ENCODE measurements at places on chromosomes 7 and 10. TPM values are rescaled to one million over a fixed set of nuclear protein-coding genes. Genes with fewer than 3 reads are reported as not detected.
A peak's percentile ranks its signal among the peaks of the same experiment; 100 is the strongest.

- DNase-seq = no peak
These were observed 23.9 kb upstream of the ADAMTS14 start for GRCh38 chr10:70648427-70648826.

DNA sequence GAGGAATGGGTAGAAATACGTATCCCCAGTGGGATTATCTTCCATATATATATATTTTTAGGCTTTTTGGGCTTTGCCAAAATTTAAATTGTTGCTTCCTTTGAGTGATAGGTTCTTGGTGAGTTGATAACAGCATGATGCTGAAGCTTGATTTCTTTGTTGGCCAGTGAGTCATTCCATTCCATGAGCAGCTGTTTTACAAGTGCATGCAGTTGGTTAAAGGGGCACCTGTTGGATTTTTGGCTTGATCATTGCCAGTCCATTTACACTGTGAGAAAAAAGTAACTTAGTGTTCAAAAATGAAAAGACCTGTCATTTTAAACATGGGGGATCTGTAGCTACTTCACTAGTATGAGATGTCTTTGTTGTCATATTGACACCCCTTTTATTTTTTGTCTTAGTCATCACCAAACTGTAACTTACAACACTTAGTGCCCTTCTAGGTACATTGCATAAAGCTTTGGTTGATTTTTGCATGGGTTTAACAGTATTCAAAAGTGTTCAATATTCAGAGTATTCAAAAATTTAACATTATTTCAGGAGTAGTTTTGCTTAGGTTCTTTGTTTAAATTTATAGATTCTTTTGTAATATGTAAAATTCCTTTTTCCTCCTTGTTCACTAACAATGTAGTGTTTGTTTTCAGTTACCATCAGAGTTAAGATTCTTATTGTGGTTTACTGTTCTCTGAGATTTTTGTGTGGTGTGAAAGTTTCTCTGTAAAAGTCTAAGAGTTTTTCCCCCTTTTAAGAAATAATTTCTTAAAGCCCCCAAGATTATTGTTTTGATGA lies 8.8 kb downstream of the AKAP9 start:
- no peak for DNase-seq

DNA sequence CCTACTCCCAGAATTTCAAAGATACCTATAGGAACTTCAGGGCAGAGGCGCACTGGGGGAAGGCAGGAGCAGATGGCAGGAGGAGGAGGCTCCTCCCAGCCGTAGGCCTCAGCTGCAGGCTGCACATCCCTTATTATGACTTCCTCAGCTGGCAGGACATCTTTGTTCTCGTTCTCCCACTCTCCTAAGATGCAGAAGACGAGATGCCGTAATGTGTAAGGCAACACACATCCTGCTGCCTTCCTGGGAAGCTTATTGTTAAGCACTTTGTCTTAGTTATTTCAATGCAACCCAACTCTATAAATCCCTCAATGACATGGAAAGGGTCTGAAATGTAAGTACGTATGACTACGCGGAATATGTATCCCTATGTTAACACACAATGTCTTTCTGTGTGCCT lies 599.8 kb upstream of the MGMT start:
- DNase-seq = peak; percentile 9

GRCh38 chr10:71840177-71840957 lies 10.7 kb downstream of the PSAP start:
- DNase-seq = peak; percentile 88

DNA sequence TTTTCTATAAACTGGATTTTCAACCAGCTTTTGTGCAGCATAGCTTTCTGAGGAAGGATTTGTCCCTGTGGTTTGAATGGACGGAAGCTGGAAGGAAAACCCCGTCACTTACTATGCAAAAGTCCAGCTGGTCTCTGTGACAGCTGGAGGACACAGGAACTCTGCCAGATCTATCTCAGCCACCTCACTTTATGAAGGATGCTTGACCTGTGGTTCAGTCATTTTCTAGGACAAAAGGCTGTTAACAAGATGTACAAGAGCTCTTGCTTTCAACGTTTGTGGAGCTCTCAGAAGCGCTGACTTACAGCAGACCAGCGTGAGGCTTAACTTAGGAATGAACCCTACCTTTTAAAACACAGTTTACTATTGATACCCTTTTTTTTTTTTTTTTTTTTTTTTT lies 90.8 kb downstream of the CREM start:
- no peak for DNase-seq

DNA sequence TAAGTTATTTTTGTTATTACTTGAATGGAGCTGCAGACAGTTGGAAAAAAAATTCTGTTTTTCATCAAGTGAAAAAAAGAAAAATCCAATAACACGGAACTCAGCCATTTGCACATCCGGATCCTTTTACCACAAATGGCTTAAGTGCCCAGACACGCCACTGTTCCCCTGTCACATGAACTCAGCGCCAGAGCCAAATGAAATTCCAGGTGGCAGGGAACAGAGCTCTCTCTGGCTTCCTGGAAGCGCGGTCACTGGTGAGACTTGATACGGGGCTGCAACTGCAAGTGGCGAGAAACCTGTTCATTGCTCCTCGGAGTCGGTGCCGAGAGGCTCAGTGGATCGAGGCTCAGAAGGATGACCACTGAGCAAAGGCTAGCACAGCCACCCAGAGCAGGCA lies 60.8 kb upstream of the NPTX2 start:
- no peak for DNase-seq

- DNase-seq = no peak
These were observed 212.3 kb upstream of the CSTF2T start for GRCh38 chr10:51911723-51912122.

GRCh38 chr7:34823650-34824258 lies 165.7 kb downstream of the NPSR1 start:
- peak; percentile 72 for DNase-seq

DNA sequence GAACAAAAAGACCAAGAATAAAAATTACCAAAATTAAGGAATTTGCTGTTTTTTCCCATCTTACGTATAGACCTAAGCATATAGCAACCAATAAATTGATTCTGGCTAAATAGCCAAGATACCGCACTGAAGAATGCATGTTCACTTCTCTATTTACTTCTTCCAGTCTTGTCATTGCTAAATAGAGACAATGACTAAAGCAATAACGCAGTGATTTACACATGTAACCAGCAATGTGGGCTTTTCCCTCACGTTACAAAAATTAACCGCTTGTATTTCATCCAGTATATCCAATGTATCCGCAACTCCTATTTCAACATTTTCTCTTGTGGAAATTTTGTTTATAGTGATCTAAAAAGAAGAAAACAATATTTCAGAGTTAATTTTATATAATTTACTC lies 5.6 kb downstream of the TMEM168 start:
- no peak for DNase-seq

DNA sequence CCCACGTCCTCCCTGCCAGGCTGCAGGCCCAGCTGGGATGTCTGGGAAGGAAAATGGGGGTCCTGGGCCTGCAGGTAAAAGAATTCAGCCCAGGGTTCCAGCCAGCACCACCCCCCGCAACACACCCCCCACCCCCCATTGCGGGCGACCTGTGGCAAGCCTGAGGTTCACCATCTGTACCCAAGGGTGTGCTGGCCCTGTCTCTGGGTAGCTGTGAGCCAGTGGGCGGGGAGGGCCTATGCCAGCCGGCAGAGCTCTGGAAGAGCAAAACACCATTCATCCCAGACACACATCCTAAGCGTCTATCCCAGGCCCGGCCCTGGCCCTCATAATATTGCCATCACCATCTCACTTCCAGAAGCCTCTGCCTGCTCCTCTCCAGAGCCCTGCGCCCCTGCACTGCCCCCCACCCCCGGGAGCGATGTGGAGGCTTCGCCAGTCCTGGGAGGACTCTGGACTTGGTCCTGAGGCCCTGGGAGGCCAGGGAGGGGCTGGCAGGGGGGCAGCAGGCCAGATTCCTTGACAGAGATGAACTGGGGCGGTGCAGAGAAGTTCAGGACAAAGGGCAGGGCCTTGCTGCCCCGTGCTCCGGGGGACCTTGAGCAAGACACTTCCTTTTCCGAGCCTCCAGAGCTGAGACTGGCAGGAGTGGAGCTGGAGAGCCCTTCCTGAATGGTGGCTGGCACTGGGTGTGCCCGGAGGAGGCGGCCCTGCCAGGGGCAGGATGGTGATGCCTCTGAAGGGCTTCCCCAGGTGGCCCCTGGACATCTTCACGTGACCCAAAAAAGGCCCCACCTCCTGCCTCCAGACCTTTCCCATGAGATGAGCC lies 8.7 kb upstream of the TTYH3 start:
- no peak for DNase-seq

GRCh38 chr7:129388333-129389098 lies 45.7 kb upstream of the STRIP2 start:
- no peak for DNase-seq

DNA sequence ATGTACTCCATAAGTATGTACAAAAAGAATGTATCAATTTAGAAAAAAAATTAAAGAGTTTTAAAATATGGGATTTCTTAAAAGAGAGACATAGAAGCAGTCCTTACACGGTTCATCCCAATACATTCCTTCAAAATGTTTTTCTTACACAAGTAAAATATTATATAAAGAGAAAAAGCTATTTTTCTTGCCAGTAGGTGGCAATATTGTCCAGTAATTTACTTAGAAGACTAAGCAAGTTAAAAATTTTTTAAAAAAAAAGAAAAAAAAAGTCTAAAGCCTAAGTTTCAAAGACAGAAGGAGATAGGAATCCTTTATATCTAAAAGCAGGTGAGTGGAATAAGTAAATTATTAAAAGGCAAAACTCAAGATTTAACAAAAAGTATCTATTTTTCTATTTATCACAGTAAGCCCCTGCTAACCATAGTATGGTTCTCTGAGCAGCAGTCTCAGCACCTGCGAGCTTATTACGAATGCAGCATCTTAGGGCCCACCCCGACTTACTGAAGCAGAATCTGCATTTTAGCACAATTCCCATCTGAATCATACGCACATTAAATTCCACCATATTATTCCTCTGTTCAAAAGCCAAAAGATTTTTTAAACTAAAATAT lies 240.6 kb downstream of the DGKI start:
- DNase-seq = no peak

GRCh38 chr7:103025341-103025740 lies 49.3 kb downstream of the FBXL13 start:
- DNase-seq = no peak

GRCh38 chr7:129529643-129530042 lies 27.3 kb downstream of the SMKR1 start:
- no peak for DNase-seq

GRCh38 chr7:141752634-141753033 lies 11.3 kb upstream of the TAS2R3 start:
- DNase-seq = no peak

- no peak for DNase-seq
These were observed 30.3 kb downstream of the C7orf33 start for GRCh38 chr7:148620749-148621359.

- no peak for DNase-seq
These were observed 249.2 kb downstream of the DYNC1I1 start for GRCh38 chr7:96021568-96021967.

DNA sequence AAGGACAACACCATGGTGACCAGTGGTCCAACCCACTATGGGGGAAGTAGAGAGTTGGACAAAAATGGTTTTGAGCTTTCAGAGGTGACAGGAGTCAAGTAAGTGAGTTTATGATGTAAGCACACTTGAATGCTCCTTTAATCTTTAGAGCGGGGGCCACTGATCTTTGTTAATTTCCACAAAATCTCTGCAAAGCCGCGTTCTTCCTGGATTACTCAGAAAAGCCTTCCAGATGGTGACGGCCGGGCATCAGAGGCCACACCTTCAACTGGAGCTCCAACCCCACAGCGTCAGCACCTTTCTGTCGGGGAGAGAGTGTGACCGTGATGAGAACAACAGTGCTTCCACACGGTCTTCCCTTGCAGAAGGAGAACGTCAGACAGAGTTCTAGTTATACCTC lies 35.2 kb upstream of the KLF6 start:
- DNase-seq = no peak

DNA sequence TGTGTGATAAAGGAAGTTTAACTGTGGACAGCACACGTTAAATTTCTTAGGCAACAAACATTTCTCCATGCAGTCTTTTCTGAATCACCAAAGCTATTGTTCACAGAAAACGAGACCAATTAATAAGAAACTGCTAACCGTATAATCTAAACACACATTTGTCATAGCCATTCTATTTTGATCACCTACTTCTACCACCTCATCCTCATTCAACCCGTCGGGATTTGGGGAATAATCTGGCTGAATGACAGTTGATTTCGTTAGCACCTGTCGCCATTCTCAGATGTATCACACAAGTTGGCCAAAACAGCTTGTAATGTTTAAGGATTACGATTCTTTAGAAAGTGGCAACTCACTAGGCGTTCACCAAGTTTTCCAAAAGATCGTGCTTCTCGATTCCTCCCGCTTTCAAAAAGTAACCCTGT lies 1.2 kb downstream of the EZH2 start:
- DNase-seq = no peak

DNA sequence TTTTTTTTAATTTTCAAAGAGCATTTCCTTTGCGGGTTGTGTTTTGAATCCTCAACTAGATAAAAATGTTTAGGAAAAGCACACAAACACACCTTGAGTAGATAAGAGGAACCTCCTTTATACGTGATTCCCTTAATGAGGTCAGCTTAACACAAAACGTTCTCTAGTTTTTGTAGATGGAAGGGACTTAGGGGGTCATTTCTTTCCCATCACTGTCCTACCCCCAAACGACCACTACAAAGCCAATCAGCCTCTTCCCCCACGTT lies 1.2 kb downstream of the SUV39H2 start:
- DNase-seq = no peak

DNA sequence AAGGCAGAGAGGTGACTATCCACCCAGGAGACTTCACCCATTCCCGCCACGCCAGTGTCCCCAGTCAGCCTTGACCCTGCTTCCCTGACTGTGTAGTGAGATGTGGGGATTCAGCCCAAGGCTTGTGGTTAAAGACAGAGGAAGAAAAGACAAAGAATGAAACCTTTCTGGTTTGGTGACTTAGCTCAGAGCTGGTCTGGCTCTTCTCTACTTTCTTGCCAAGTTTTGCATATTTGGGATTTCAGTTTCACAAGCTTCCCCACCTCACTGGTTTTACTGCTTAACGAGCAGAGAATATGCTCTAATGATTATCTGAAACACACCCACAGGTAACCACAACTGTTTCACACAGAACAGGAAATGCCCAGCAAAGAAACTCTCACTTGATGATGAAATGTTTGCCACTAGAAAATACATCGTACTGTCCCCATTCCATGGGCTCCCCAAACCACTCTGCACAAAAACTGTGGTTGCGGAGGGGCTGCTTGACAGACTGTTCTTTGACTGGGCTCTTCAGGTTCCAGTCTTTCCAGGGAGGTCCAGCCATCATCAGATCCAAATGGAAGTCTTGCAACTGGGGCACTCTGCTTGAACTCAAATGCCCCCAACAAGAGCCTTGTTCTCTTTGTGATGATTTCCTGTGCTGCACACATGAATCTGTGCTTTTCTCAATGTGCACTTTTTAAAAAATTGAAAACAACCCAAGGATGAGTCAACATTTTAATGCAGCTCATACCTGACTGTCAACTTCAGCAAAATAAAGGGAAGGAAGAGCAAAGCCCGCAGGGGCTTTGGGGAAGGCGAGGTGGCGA lies 95.5 kb downstream of the CTBP2 start:
- no peak for DNase-seq

- peak; percentile 69 for DNase-seq
These were observed 2.9 kb upstream of the MYOZ1 start for GRCh38 chr10:73644015-73644743.

Gene MCM10
- total RNA-seq = 0.45 TPM

Gene SLC29A4
- 8.8 TPM for total RNA-seq

Gene AQP1
- 864 TPM for total RNA-seq

Gene SEMA3E
- total RNA-seq = 4.1 TPM

Gene ARL5B
- total RNA-seq = 16.2 TPM

Gene HIP1
- total RNA-seq = 65.3 TPM

Gene CNPY1
- total RNA-seq = not detected

Gene EPHB6
- total RNA-seq = 15.7 TPM

Gene SPDYE1
- not detected for total RNA-seq

Gene OR2A5
- total RNA-seq = not detected

Gene TSPAN12
- total RNA-seq = 7.6 TPM

Gene FRMD4A
- 98.0 TPM for total RNA-seq

Gene C10orf120
- not detected for total RNA-seq

Gene VSIR
- 171 TPM for total RNA-seq

Data from sciatic nerve (tissue), 2 donors.